ENCODE measurements at places on chromosomes 7 and 10.

GRCh38 chr10:48449501-48450232 lies 143.2 kb downstream of the MAPK8 start:
- DNase-seq: no peak

DNA sequence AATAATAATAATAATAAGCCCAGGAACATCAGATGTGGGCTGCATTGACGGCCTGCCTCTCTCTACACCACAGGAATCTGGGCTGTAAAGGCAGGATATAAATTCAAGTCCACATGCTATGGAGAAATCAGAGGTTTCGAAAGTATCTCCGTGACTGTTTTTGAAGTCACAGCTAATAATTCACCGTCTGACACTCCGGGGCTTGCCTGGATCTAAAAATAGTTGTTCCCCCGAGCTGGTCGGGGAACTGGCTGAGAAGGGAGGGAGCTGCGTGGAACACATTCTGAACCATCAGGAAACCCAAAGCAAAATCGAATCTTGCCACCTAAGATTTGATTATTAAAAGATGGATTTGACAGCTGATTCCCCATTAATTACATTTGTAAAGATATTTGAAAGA lies 35.4 kb downstream of the KLF6 start:
- DNase-seq: no peak

GRCh38 chr7:69935107-69935506 lies 336.8 kb downstream of the AUTS2 start:
- no peak for DNase-seq

DNA sequence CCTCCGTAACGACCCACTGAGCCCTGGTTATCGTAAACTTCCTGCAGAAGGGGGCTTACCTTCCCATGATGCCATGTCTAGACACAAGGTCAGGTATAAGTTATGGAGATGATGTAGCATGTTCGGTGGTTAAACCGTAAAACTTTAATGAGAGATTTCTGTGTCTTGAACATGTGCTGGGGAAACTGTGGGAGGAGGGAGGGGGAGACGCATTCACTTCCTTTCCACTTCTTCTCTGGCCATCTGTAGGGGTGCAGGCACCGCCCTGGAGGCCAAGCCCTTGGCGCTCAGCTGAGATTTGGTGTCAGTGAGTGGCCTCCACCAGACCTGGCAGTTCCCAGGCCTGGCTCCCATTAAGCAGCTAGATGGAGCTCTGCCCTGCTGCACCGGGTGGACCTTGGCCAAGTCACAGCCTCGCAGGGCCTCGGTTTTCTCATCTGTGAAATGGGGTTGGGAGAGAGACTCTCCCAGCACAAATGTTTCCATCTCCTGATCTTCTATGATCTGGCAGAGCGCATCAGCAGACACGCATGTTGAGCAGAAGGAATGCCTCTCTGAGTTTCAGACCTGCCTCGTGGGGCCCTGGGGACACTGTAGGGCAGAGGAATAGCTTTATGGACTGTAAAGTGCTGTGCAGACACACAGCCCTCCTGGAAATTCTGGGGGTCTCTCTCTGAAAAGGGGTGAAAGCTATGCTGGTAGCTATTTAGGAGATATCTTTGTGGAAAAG lies 106.0 kb downstream of the COL26A1 start:
- no peak for DNase-seq

- no peak for DNase-seq
Observed at GRCh38 chr10:34337917-34338316, 477.2 kb downstream of the PARD3 start.

Measured in stimulated activated CD8-positive, alpha-beta memory T cell treated with anti-CD3 and anti-CD28 coated beads, Interleukin-7, amount 100 ng/mL, for 1 hour (primary cell).